ENCODE measurements at places on chromosomes 6 and 20. TPM values are rescaled to one million over a fixed set of nuclear protein-coding genes. Genes with fewer than 3 reads are reported as not detected.

The TAGAP gene
- not detected for total RNA-seq

The SGK1 gene
- total RNA-seq = 34.3 TPM

The SYNDIG1 gene
- total RNA-seq = not detected

The SCUBE3 gene
- total RNA-seq = 3.0 TPM

The PLN gene
- total RNA-seq = not detected

The PGBD1 gene
- total RNA-seq = 6.5 TPM

The PPP1R3G gene
- 0.16 TPM for total RNA-seq

The CHRNA4 gene
- total RNA-seq = not detected

The RTF2 gene
- total RNA-seq = 94.8 TPM

The ACTL10 gene
- total RNA-seq = 1.6 TPM

The ABRACL gene
- 27.8 TPM for total RNA-seq

The RIPOR2 gene
- total RNA-seq = 1.1 TPM

The ULBP1 gene
- total RNA-seq = 0.16 TPM

The EHMT2 gene
- 52.4 TPM for total RNA-seq

The MAN1A1 gene
- 18.8 TPM for total RNA-seq

The PLG gene
- total RNA-seq = under 0.01 TPM

The DEFB125 gene
- total RNA-seq = not detected

The ADAM33 gene
- total RNA-seq = 0.16 TPM

The ADGRF1 gene
- total RNA-seq = not detected

The ARMH2 gene
- total RNA-seq = not detected

The SLC25A27 gene
- total RNA-seq = 3.3 TPM

The TTBK1 gene
- total RNA-seq = 0.06 TPM

The GPR6 gene
- total RNA-seq = not detected

The DDO gene
- total RNA-seq = 0.16 TPM

The SLC17A2 gene
- total RNA-seq = not detected

The NKAIN2 gene
- not detected for total RNA-seq

The CYP21A2 gene
- total RNA-seq = not detected

The ADGB gene
- not detected for total RNA-seq

The LGSN gene
- total RNA-seq = not detected

The RSPH3 gene
- total RNA-seq = 4.0 TPM

The HELZ2 gene
- total RNA-seq = 101 TPM

The EFCAB8 gene
- under 0.01 TPM for total RNA-seq

The UBD gene
- total RNA-seq = 231 TPM

The CNBD2 gene
- total RNA-seq = 3.4 TPM

The SLC39A7 gene
- 109 TPM for total RNA-seq

The POPDC3 gene
- 0.49 TPM for total RNA-seq

The STMND1 gene
- not detected for total RNA-seq

The VGLL2 gene
- total RNA-seq = not detected

The OPN5 gene
- not detected for total RNA-seq

The MUC22 gene
- total RNA-seq = not detected

The IL17A gene
- total RNA-seq = not detected

The SH3BGRL2 gene
- total RNA-seq = 33.0 TPM

Data from bladder microvascular endothelial cell (primary cell).